ENCODE measurements at places on chromosomes 7 and 10.
A peak's percentile ranks its signal among the peaks of the same experiment; 100 is the strongest.

DNA sequence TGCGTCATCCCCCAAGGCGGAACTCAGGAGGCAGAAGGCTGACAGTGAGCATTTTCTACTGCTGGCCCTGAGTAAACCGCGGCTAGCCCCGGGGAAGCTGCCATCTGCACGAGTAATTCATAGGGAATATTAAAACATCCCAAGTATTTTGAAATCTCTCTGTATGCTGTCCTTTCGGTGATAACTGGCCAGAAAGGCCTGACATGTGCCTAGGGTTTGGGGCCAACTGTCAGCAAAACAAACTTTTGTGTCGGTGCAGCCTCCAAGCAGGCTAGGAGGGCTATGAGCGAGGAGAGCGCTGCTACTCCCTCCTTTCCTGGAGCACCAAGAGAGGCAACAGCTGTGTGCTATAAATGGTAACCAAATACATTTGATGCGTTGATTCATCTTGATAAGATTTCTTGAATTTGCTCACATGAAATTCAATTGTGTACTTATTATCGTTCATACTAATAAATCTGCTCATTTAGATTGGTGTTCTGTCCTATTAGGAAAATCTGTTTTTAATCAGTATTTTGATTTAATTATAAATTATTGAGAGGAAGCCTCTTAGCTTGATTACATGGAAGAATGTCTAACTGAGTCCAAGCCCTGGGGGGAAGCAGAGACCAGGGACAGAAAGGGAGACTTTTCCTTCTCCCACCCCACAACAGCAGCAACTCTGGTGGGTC is 124.4 kb upstream of the NPS start:
- DNase-seq: no peak

- no peak for DNase-seq
These were observed 11.6 kb downstream of the CRPPA start for GRCh38 chr7:16409777-16410176.

DNA sequence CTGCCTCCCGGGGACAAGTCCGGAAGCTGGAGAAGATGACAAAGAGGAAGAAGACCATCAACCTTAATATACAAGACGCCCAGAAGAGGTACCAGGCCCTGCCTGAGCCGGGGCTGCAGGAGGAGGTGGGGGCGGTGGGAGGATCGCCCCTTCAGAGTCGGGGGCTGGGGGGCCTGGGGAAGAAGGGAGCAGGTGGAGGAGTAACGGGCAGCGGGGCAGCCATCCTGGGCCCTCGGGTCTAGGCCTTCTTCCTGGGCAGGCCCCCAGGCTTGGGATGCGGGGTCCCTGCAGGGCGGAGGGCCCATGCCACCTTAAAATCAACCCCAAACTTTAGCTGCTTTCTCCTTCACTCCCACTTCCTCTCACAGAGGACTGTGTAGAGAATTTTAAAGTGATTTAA is 523 bp downstream of the ANKRD30A start:
- no peak for DNase-seq

DNA sequence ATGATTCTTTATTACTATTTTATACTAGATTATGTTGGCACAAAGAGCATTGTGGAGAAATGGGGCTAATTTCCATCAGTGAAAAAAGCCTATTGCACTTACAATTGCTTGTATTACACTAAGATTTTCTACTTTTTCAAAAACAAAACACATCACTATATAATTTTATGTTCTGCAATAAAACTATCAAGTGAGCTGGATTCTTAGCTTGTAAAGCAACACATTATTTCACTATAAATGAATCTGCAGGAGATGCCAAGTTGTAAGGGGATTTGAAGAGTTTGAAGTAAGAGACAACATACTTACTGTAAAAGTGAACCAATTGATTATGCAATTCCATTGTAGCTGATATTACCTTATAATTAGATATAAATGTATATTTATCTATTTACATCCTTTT is 333.3 kb upstream of the SEMA3D start:
- DNase-seq: no peak

DNA sequence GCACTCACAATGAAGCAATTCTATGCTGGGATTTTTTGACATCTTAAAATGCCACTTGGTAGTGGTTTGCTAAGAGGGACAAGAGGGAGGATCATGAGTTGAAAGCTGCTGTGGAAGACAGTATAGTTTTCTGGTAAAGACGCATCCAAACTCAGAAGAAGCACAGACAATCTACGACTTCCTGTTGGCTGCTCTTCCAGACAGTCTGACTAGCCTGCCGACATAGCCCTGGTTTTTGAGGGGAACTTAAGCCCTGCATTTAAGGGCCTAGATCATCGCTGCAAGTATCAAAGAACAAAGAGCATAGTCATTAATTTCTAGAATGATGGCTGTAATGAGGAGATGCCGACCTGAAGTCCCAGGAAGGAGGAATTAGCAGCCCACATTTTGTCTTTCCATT is 99.9 kb upstream of the IKZF1 start:
- peak; percentile 37 for DNase-seq

DNA sequence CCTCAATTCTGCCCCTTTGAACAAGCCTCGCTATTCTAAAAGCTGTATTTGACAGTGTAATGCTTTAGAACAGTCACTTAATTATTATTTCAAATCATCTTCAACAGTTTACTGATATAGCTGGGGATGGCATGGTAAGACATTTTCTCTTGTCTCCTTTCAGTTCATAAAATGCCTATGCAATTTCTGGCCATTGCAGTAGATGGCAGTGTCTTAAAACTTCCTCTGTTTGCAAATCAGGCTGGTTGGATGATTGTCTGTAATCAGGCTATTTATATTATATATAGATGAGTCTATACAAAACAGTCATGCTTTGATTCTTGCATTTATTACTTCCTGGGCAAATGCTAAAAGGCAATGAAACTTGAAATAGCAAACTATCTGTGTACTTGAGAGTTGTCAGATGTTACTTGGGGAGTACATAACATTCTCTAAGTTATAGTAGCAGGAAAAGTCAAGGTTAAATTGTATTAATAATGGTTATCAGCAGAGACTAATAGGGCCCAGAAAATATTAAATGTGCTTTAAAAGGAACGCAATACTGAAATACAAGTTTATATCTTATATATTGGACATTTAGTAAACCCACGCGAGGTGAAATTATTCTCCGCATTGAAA is 55.5 kb upstream of the LHFPL3 start:
- DNase-seq: no peak

DNA sequence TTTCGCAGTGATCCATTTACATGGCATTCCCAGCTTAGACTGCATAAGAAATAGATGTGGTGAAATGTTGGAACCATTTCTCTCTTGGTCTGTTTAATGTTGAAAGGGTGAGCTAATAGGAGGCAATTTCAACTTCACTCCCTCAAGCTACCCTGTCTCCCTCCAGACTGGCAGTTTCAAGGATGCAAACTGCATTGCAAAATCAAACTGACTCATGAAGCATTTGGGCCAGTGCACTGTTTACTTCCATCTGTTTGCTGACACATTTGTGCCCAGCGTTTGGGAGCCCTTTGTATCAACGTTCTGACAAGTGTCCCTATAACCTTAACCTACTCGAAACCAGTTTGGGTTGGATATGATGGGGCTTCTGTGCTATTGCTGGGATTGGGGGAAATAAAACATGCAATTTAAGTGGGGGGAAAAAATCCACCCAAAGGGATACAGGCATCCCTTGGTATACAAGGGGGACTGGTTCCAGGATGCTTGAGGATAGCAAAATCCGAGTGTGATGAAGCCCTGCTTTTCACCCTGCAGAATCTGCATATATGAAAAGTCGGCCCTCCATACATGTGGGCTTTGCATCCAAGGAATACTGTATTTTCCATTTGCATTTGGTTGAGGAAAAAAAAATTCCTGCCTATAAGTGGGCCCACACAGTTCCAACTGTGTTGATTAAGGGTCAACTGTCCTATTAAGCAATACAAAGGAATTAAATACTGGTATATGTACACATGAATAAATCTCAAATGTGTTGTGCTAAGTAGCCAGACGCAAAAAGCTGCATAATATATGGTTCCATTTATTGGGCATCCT is 15.6 kb downstream of the RHEB start:
- no peak for DNase-seq

- peak; percentile 83 for DNase-seq
These were observed 1.4 kb upstream of the LCOR start for GRCh38 chr10:96830511-96831199.

DNA sequence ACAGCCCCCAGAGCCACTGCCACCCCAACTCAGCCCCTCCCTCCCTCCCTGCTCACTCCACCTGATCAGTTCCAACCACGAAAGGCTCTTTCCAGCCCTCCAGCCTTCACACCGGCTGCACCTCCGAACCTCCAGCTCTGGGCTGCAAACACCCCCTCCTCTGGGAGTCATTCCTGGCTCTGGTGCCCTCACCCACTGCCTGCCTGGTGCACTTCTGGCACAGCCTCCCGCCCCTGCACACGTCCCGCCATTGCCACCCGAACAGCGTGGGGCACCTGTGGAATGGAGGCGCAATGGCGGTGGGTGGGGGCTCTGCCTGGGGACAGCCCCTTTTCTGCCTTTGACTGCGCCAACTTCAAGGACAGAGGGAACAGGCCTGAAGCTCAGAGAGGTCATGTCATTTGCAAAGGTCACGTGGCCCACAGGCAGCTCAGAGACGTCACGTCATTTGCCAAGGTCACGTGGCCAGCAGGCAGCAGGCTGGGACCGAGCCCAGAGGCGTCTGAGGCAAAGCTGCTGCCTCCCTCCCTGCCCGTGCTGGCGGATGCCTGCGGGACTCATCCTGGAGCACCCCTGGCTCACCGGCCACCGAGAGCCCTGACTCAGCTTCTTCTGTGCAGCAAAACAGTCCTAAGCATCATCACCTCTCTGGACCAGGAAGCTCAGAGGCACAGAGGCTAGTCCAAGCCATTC is 76.0 kb upstream of the DNAAF5 start:
- no peak for DNase-seq

- DNase-seq: no peak
These were observed 1.2 kb downstream of the MCU start for GRCh38 chr10:72692994-72693781.

DNA sequence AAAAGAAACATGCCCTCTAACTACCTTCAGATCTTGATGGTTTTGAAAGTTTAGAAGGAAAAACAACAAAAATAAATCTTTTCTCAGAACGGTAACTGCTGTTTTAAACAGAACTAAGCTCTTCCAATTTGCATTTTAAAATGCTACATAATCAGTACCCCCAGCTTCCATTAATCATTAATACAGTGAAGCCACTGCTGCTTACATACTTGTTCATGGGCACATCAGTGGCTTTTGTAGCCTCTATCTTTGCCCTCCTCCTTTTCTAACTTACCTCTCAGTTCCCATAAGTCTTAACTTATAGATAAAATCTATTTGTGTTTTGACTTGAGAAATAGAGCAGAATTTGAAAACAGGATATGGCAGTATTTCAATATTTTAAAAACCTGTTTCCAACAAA is 109.1 kb downstream of the POLL start:
- no peak for DNase-seq

DNA sequence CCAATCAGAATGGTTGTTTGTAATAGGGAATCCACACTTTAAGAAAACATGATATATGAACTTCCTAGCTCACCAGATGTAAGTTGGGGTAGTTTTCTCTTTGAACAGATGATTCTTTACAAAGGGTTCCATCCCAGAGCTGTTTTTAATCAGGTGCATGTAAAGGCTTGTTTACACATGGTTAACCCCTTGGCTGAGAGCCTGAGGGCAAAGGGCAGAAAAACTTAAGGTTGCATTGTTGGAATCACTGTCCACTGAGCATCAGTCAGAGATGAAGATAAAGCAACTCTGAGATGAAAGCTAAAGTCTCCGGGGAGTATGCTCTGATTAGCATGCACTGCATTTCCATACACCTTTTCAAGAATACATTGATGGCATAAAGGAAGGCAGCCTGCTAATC is 518.2 kb downstream of the SORCS3 start:
- no peak for DNase-seq

DNA sequence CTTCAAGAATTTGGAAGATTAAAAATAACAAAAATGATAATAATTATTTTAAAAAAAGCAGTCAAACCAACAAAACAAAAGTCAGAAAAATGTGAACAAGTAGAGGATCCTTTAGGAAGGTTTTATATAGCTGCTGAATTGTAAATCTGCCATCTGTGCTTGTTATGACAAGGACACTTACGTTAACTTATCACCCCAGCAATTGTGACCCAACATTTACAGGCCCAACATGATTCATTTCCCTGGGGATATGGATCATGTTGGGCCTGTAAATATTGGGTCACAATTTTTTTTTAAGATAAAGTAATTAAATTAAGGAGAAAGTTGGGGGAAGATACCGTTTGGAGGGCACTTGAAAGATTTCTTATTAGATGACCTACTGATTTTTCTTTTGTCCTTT is 261.4 kb upstream of the HABP2 start:
- DNase-seq: no peak

- no peak for DNase-seq
These were observed 85.1 kb upstream of the GTF2I start for GRCh38 chr7:74572301-74572979.

- no peak for DNase-seq
These were observed 137.0 kb downstream of the NRF1 start for GRCh38 chr7:129748356-129749109.

DNA sequence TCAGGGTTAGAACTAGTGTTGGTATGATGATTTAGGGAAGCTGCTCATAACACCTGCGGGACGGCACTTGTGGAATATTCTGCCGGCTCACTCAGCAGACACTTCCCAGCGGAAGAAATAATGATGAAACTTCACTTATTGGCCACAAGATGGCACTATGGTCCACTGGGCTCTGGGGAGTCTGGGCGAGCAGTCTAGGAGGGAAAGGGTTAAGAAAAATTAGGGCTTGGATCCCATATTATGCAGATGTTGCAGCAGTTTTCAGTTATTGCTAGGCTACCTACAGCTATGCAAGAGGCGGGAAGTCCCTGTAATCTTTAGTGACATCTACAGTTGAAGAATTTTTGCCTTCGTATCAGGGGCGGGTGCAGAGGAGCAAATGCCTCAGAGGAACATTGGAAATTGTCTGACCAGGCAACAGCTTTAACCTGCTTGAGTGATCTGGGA is 238.7 kb upstream of the PRSS58 start:
- peak; percentile 34 for DNase-seq

DNA sequence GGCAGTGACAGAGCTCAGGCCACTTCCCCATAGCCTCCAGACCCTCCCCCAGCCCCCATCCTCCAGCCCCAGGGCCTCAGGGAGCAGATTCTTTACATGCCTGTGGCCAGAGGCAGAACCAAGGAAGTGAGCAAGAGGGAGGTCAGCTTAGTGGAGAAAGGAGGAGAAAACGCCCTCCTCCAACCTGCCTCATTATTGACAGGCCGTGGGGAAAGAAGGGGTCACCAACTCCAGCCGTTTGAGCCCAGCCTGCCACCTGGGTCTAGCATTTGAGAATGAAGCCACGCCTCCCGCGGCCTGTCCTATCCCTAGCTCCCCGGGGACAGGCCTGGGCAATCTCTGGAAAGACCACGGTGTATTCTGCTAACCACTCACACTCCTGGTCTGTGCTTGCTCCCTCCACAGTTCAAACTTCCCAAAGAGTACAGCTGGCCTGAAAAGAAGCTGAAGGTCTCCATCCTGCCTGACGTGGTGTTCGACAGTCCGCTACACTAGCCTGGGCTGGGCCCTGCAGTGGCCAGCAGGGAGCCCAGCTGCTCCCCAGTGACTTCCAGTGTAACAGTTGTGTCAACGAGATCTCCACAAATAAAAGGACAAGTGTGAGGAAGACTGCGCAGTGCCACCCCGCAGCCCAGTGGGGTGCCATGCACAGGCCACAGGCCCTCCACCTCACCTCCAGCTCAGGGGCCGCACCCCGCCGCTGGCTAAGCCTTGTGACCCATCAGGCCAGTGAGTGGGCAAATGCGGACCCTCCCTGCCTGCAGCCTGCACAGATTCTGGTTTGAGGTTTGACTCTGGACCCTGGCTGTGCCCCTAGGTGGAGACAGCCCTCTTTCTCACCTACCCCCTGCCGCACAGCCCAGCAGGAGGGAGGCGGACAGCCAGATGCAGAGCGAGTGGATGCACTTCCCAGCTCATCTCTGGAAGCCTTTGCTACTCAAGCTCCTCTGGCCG is 14.3 kb upstream of the TRIM8 start:
- DNase-seq: no peak
